Osteoblast (primary cell): ENCODE measurements at places on chromosomes 13 and 19. TPM values are rescaled to one million over a fixed set of nuclear protein-coding genes. Genes with fewer than 3 reads are reported as not detected.

- no peaks in the 10 kb centered on the region for H3K27me3 ChIP-seq
- H3K4me1 ChIP-seq = peaks cover 66% of the 10 kb centered on the region
- no peak for DNase-seq
- peak overlapping the region; percentile 82 for H3K27ac ChIP-seq
- peaks cover 23% of the 10 kb centered on the region for H3K36me3 ChIP-seq
- peak overlapping the region; percentile 24 for H3K4me3 ChIP-seq
These were observed 5.8 kb downstream of the LATS2 start for GRCh38 chr13:21055511-21056045.

DNA sequence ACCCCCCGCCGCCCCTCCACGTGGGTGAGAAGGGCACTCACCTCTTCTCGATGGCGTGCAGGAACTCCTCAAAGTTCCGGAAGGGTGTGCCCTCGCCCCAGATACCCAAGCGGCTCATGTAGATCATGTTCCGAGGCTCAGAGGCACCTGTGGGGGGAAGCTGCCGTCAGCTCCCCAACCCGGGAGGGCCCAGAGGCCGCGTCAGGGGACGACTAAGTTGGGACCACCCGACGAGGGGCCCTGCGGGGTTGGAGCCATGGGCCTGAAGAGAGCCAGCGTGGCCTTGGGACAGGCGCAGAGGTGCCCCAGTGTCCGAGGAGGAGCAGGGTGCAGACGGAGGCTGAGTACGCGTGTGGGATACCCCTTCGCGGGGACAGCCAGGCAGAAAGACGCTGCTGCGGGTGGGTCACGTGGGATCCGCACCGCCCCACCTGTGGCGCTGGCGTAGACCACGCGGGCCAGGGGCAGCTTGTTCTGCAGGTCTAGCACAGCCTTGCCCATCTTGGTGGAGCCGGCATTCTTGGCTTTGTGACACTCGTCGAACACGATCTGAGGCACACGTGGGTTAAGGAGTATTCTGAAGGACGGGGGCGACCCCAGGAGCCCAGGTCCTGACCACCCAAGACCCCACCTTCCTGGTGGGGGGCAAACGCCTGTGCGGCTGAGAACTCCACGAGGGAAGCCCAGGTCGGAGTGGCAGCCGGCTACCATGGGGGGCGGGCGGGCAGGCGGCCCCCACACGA is 15.9 kb downstream of the GPX4 start:
- no peak overlapping the region for H3K4me3 ChIP-seq
- H3K4me1 ChIP-seq = no peaks in the 10 kb centered on the region
- H3K27me3 ChIP-seq = no peaks in the 10 kb centered on the region
- peak; percentile 82 for DNase-seq

DNA sequence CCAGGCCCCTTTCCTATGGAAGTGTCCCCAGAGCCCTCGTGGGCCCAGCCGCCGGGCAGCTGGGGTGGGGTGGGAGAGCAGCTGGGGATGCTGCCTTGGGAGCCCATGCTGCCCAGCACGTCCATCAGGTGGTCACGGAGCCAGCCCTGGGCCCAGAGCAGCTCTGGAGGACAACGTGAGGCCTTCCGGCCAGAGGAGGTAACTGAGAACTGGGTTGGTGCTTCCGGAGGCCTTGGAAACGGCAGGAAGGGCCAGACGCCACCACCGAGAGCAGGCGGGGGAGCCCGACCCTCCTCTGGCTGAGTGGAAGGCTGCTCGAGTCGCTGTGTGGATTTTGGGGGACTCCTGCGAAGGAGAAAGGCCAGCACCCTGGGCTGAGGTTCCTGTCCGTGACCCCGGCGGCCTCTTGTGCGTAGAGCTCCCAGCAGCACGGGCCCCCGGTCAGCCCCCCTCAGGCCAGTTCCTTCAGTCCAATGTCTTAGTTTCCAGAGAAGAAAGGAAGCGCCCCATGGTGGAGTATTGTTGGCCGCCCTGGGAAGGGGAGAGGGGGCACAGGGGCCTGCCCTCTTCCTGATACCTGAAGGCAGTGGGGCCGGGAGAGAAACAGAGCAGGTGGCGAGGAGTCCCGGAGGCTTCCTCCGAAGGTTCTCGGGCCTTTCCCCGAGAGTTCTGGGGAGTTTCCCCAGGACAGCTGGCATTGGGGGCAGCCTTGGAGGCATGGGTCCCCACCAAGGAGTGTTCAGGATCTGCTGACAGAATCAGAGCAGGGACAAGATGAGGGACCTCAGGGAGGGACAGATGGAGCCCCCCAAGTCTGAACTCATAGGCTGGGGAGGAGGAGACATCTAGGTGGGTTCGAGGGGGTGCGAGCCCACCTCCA is 68.8 kb downstream of the MLLT1 start:
- DNase-seq = peak; percentile 77
- no peak overlapping the region for H3K4me3 ChIP-seq
- no peak overlapping the region for H3K27ac ChIP-seq
- peaks cover 3% of the 10 kb centered on the region for H3K36me3 ChIP-seq
- H3K27me3 ChIP-seq = no peaks in the 10 kb centered on the region

DNA sequence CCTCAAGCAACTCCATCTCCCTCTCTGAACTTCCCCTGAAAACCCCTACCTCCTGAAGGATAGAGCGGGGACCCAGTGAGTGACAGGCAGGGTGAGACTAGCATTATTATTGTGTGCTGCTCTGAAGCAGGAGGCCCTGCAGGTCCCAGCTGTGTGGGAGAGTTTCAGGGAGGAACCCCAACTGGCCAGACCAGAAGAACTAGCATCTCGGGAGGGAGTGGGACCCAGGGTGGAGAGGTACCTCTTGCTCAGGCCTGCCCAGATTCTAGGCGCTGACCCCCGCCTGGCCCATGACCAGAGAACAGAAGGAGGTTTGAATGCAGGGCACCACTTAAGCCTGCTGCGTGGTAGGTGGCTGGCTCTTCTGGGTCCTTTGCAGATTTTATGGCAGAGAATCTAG is 5.7 kb upstream of the LYPD3 start:
- H3K27me3 ChIP-seq = no peaks in the 10 kb centered on the region
- no peak overlapping the region for H3K4me3 ChIP-seq
- peak; percentile 4 for DNase-seq
- H3K36me3 ChIP-seq = no peaks in the 10 kb centered on the region

GRCh38 chr19:50377517-50377916 is 1.3 kb downstream of the NR1H2 start:
- H3K36me3 ChIP-seq = peaks cover 49% of the 10 kb centered on the region
- peaks cover 3% of the 10 kb centered on the region for H3K4me1 ChIP-seq

DNA sequence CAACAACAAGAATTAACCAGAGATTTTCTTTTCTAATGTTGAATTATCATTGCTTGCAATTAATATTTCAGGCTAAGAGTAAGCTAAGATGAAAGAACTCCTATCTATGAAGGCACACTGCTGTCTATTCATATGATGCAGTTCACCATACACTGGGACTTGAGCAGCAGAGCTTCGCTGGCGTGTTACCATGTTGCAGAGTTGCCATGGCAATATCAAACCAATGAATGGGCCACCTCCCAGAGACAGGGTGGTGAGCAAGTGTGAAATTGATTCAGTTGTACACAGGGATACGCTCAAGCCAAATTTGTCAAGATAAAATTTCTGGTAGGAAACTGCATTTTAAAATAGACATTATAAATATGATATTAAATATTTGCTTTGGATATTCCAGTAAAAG is 69.3 kb upstream of the MYO16 start:
- no peak for DNase-seq
- H3K27me3 ChIP-seq = no peaks in the 10 kb centered on the region
- H3K36me3 ChIP-seq = no peaks in the 10 kb centered on the region
- no peak overlapping the region for H3K4me3 ChIP-seq
- H3K27ac ChIP-seq = no peak overlapping the region

DNA sequence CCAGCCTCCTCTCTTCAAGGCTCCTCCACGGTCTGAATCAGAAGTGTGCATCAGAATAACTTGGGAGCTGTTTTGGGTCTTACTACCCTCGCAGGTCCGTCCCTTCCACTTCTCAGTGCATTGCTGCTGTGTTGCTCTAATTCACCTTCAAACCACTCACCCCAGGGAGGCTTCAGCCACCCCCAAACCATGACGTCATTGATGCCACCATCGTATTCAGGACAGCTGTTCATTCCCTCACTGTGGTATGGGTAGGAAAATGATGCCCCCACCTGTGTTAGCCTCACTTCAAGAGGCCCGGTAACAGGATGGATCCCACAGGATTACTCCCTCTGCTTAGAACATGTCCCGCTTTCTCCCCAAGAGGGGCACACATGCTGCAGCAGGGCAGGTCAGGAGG is 1005.7 kb downstream of the UQCRFS1 start:
- H3K36me3 ChIP-seq = no peaks in the 10 kb centered on the region
- H3K27ac ChIP-seq = no peak overlapping the region
- no peaks in the 10 kb centered on the region for H3K27me3 ChIP-seq
- no peak overlapping the region for H3K4me3 ChIP-seq

- H3K27me3 ChIP-seq = no peaks in the 10 kb centered on the region
- no peak overlapping the region for H3K27ac ChIP-seq
- H3K36me3 ChIP-seq = peaks cover 23% of the 10 kb centered on the region
- no peak for DNase-seq
- no peak overlapping the region for H3K4me3 ChIP-seq
- H3K4me1 ChIP-seq = peaks cover 5% of the 10 kb centered on the region
These were observed 41.2 kb upstream of the ZNF527 start for GRCh38 chr19:37329686-37330085.

DNA sequence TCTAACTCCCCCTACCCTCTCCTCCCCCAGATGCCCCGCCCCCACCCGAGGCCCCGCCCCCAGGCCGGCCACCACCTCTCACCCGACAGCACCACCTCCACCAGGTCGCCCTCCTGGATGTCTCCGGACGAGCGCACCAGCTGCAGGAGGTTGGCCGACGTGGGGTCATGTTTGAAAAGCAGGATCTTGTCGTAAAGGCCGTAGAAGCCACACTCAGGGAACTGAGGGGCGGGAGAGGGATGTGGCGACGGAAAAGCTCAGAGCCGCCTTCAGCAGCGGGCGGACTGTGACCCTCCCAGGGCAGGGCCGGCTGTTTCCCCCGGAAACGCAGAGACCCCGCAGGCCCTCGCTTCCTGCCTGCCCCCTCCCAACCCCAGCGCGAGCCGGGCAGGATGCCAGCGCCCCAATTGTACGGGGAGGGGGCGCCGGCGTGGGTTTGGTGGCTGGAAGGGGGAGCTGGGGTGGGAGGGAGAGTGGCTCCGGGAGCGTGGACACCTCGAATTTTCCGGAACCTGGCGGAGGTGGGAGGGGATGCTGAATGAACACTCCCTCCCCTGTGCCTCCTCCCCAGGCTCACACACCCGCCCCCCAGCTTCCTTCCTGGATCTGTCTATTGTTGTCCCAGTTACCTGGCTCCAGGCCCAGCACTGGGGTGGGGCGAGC is 3.0 kb downstream of the PRKD2 start:
- DNase-seq = peak; percentile 100
- H3K4me3 ChIP-seq = peak overlapping the region; percentile 86
- peaks cover 17% of the 10 kb centered on the region for H3K36me3 ChIP-seq
- peak overlapping the region; percentile 48 for H3K27ac ChIP-seq
- no peaks in the 10 kb centered on the region for H3K27me3 ChIP-seq

DNA sequence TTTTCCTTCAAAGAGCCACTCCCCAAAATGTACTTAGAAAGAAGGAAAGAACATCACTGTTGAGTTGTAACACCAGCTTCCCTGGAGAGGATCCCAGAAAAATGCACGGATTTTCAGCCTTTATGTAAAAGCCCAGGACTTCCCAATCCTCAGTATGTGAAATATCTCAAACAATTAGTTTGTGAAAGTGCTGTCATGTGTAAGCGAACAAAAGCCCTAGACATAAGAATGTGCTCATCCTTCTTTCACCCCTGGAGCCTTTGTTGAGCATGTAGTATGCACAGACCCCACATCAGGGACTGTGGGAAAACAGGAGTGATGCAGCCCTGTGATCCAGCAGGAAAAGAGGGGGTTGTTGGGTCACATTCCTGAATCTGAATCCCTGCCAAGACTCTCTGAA is 441.4 kb upstream of the ZNF507 start:
- DNase-seq = no peak
- H3K36me3 ChIP-seq = no peaks in the 10 kb centered on the region
- no peaks in the 10 kb centered on the region for H3K4me1 ChIP-seq
- no peak overlapping the region for H3K4me3 ChIP-seq

DNA sequence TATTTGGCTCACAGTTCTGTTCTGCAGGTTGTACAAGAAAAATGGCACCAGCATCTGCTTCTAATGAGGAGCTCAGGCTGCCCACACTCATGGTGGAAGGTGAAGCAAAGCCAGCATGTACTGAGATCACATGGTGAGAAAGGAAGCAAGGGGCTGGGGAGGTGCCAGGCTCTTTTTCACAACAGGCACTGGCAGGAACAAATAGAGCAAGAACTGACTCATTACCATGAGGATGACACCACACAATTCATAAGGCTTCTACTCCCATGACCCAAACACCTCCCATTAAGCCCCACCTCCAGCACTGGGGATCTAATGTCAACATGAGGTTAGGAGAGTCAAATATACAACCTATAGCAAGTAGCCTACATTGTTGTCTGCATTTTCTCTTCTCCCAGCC is 522.6 kb downstream of the RFC3 start:
- no peak overlapping the region for H3K4me3 ChIP-seq
- H3K4me1 ChIP-seq = no peaks in the 10 kb centered on the region
- H3K27ac ChIP-seq = no peak overlapping the region
- no peaks in the 10 kb centered on the region for H3K36me3 ChIP-seq
- no peak for DNase-seq

DNA sequence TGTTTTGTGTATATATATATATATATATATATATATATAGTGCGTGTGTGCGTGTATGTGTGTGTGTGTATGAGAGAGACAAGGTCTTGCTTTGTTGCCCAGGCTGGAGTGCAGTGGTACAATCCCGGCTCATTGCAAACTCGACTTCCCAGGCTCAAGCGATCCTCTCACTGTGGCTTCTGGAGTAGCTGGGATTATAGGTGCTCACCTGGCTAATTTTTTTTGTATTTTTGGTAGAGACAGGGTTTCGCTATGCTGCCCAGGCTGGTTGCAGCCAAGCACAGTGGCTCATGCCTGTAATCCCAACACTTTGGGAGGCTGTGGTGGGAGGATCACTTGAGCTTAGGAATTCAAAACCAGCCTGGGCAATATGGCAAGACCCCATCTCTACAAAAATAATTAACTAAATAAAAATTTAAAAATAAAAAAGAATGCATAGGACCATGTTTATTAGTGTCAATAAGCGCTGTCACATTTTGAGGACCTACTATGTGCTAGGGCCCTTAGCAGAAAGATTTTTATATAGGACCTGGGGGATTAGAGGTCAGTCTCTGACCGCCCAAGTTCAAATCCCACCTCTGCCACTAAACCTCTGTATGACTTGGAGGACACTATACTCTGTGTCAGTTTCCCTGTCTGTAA is 1.8 kb downstream of the PVR start:
- peaks cover 37% of the 10 kb centered on the region for H3K36me3 ChIP-seq
- H3K27ac ChIP-seq = no peak overlapping the region
- peaks cover 30% of the 10 kb centered on the region for H3K4me1 ChIP-seq
- no peaks in the 10 kb centered on the region for H3K27me3 ChIP-seq
- DNase-seq = no peak

DNA sequence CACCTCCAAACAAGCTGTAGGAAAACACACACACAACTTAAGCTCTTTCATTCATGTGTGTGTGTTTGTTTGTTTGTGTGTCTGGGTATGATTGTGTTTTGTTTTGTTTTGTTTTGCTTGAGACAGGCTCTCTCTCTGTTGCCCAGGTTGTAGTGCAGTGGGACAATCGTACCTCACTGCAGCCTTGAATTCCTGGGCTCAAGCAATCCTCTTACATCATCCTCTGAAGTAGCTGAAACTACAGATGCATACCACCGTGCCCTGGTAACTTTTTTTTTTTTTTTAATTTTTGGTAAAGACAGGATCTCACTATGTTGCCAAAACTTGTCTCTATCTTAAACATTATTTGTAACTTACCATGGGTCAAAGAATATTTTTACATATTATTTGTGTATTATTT is 431.7 kb downstream of the SLITRK1 start:
- no peaks in the 10 kb centered on the region for H3K36me3 ChIP-seq

PLK5 gene
- under 0.01 TPM in 1 of 2 replicates, not detected in the other for total RNA-seq

ZGLP1 gene
- total RNA-seq = 0.59 and 0.72 TPM in 2 replicates
